ENCODE measurements at places on chromosomes 4 and X. TPM values are rescaled to one million over a fixed set of nuclear protein-coding genes. Genes with fewer than 3 reads are reported as not detected.

The SPANXN4 gene
- not detected for total RNA-seq

The HELT gene
- total RNA-seq = not detected

The PCDH18 gene
- 73.0 TPM for total RNA-seq

The MAGEA6 gene
- total RNA-seq = not detected

The FHDC1 gene
- total RNA-seq = 0.17 TPM

The CCDC160 gene
- total RNA-seq = not detected

The RXFP1 gene
- total RNA-seq = 0.15 TPM

The MGAT4D gene
- total RNA-seq = not detected

The PHKA1 gene
- 7.4 TPM for total RNA-seq

The ARX gene
- not detected for total RNA-seq

The IL2RG gene
- not detected for total RNA-seq

The STOX2 gene
- total RNA-seq = 0.50 TPM

The STBD1 gene
- 3.7 TPM for total RNA-seq

The SLC9A7 gene
- 13.1 TPM for total RNA-seq

The LDB2 gene
- total RNA-seq = 3.9 TPM

The TMEM31 gene
- not detected for total RNA-seq

The KCNIP4 gene
- not detected for total RNA-seq

The MAGEC2 gene
- total RNA-seq = not detected

The VCX3B gene
- not detected for total RNA-seq

The TASL gene
- total RNA-seq = not detected

The NRK gene
- 15.8 TPM for total RNA-seq

The CTAG2 gene
- 2.7 TPM for total RNA-seq

The SYN1 gene
- 0.30 TPM for total RNA-seq

The GPC3 gene
- not detected for total RNA-seq

The NAP1L2 gene
- total RNA-seq = not detected

The FAM149A gene
- total RNA-seq = 3.2 TPM

The CPZ gene
- total RNA-seq = 0.74 TPM

The RENBP gene
- 0.84 TPM for total RNA-seq

The QRFPR gene
- under 0.01 TPM for total RNA-seq

The CXCL11 gene
- not detected for total RNA-seq

The P2RY10 gene
- total RNA-seq = not detected

The PRDM8 gene
- 5.2 TPM for total RNA-seq

The PFKFB1 gene
- 0.45 TPM for total RNA-seq
